ENCODE measurements at places on chromosomes 2 and 18.

DNA sequence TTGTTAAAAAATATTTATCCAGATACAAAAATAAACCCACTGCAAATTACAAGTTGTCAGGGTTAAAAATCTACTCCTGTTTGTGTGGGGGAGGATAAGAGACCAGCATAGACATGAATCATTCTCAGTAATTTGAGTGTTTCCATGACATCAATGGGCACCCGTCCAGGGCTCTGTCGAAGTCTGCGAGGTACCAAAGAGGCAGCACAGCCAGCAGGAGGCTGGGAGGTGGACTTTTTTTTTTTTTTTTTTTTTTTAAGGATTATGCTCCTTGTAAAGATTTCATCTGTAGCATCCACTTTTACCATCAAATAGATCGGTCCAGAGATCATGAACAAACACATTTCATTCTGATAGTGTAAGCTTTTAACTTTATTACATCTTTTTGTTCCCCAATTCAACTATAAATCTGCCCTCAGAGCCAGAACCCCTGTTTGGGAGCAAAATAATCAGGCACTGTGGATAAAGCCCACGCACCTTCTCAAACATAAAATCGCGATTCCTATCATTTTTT lies 182.0 kb downstream of the TCF4 start:
- DNase-seq: no peak

- DNase-seq: peak; percentile 52
These were observed 14.7 kb upstream of the ATP6V1B1 start for GRCh38 chr2:70921031-70921430.

DNA sequence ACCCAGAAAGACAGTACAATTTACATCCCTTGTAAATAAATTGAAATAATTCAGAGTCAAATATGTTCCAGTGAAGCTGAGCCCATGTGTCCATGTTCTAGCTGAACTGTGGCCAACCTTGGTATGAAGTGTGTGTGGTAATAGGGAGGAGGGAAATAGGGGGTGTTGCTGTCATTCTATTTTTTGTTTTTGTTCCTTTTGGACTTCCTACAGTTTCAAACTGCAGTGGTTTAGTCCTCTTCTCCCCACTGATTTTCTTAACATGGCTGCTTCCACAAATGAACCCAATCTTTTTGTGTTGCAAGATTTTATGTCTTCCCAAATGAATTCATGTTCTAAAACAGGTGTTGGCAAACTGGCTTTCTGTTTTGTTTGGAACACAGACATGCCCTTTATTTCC lies 156.9 kb downstream of the CCBE1 start:
- DNase-seq: no peak

DNA sequence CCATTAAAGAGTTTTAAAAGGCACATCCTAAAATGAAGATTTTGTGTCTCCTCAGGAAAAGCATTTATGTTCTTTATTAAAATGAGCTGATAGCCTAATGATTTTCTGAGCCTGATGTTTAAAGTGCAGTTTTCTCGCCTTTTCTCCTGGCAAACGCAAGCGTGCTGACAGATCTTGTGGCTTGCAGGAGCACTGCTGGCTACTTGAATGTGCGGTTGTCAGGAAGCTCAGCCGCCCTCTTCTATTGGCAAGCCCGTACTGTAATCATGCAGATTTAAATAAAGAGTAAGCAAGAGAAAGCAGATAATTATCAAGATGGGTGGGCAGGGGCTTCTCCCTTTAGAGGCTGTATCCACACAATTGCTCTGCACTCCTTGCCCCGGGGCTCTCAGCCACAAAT lies 139.5 kb upstream of the SPHKAP start:
- DNase-seq: no peak

GRCh38 chr2:180314086-180314485 lies 307.0 kb upstream of the CWC22 start:
- no peak for DNase-seq

DNA sequence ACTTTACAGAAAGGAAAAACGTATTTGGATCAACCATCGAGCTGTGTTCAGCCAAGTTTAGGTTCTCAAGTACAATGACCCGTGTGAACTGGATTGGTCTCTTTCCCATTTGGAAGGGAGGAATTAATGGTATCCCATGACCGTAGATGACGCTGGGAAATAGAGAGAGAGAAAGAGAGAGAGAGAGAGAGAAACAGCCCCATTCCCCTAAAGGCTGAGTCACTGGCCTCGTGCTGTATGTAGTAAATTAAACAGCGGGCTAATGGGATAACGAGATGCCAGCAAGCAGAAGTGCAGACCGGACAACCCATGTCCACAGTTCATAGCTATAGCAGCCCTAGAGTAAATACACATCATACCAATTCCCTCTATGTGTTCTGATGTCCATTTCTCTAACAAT lies 99.6 kb downstream of the BCL11A start:
- no peak for DNase-seq

DNA sequence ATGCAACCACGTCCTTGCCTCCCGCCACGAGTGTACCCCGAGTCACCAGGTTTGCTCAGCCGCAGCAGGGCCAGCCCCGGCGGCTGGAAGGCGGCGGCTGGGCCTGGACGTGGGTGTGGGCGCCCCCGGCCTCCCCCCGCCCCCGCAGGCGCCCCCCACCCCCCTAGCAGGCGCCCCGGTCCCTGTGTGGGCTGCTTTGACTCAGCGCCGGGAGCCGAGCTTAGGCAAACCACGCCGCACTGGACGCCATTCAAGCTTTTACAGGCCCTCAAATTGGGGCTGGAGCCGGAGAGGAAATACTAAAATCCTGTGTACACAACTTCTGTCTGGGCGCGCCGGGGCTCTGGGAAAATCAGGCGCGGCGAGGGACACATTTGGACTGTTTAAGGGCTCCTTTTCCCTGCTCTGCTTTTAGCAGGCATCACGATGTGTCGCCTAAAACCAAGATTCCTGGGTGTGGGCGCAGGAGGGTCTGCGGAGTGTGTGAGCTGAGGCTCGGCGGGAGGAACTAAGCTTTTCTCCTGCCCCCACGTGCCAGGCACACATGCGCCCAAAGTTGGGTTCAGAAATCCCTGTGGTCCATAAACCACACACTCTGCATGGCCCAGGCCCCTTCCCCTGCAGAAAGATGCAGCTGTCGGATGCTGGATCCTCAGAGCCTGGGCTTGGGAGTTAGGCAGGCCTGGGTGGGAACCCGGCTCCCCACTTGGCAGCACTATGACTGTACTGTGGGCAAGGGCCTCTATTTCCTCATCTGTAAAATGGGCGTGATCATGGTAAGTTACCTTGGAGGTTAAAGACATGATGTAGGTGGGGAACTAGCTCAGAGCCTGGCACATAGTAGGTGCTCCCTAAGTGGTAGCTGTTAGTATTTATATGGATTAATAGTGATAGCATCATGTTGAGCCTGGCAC lies 57.6 kb downstream of the ATOH8 start:
- DNase-seq: no peak

DNA sequence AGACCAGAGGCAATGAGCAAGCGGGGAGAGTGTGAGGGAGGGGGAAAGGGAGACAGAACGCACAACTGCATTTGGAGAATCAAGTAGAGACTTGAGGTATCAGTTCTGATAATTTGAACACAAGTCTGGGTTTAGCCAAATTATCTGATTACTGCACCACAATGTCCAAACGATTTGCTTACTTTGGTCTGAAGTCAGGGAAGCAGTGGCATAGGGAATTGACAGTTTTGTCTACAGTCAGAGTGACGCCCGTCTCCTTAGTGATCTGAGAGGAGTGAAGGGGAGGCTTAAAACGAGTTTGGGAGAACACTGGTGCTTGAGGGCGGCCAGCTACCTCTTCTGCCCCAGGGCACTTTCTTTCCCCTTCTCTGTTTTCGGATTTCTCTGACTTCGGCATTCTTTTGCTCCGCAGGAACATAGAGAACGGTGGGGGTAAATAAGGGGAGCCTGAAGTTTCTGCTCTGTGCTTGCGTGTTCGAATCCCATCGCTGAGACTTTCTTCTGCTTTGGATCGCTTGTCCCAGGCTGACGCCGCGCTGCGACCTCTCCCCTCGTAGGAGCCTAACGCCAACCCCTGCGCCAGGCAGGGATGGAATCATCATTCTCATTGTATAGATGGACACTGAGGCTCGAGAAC lies 2.9 kb upstream of the DLX2 start:
- DNase-seq: no peak

DNA sequence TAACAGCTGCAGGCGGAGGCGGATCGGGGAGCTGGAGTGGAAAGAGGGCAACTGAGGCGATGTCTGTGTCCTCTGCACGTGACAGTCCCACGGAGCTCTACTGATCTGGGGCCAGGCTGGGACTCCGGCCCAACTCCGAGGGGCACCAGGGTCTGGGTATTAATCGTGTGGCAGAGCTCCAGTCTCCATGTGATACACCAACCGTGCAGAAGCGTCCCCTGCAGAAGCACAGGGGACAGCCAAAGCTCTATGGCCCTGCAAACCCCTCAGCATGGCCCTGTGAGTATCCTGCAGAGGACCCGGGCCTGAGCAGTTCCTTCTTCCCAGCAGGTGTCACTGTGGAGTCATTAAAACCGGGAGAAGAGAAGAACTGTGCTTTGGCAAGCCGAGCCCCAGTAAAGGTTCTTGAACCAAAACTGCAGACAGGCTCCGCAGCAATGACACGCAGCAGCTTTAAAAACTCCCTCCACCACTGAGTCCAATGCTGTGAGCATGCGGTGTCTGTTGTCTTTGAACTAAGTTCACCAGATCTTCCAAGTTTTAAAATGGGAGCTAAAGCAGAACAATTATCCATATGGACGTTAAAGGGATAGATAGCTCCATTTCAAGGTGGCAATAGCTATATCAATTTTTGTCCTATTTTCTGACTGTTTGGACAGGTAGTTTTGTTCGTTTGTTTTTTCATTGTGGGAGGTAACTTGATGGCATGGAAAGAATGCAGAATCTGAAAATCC lies 79.4 kb downstream of the TMEM182 start:
- DNase-seq: peak; percentile 58

- DNase-seq: no peak
These were observed 94.7 kb upstream of the CDKL4 start for GRCh38 chr2:39338502-39338901.

- DNase-seq: no peak
These were observed 125.6 kb upstream of the DLX2 start for GRCh38 chr2:172228177-172228808.
